Astrocyte of the spinal cord (primary cell): ENCODE measurements at places on chromosomes 6 and 20.
A peak's percentile ranks its signal among the peaks of the same experiment; 100 is the strongest.

DNA sequence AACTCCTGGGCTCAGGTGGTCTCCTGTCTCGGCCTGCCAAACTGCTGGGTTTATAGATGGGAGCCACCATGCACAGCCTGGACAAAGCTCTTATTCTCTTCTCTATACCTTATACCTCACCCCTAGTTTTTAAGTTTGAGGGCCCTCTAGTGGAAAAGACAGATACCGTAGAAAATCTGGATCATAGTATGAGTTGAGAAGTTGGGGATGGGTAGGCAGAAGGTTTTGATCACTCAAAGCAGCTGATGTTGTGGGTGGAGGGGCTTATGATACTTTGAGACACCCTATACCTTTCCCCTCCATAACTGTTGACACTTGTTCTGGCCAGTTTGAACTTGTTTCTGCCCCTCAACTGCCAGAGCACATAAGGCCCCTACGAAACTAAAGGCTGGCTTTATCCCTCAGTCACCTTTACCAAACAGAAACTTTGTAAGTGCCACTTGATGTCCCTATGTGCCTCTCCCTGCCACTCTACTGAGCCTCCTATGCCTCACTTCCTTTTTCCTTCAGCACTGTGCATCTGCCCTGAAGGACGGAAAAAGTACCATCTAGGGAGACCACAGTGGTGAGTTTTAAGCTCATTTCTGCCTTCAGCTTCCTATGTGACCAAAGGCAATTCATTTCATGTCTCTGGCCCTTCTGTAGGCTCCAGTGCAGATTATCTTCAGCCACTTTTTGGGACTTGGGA is 28.6 kb downstream of the RALY start:
- DNase-seq = no peak

DNA sequence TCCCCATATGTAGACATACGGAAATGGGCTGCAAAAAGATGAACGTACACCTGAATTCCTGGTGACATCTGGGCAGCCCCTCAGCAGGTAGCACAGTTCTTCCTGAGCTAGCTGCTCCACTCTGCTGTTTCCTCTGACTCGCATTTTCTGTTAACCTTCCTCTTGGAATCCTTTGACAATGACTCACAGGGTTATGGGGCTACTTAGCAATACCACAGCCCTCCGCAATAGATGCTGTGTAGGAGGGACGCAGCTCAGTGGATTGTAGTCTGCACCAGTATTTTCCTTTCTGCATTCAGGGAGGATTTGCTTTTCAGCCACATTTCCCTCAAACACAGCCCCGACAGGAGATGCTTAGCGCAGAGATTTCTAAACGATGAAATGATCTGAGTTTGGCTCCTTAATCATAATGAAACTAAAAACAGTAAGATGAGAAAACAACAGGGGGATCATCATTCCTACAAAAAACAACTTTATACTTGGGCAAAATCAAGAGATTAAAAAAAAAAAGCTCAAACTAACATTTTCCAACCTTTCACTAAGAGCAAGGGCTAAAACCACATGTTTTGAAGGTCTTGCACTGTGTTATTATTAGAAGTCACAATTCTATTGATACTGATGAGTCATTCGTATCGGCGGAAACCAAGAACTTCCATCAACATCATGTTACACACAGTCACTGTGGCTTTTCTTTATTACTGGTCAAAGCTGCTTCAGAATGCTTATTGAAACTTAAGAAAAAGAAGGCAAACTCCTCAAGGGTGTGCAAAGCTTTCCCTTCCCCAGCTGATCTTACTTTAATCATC is 12.2 kb downstream of the BACH2 start:
- DNase-seq = peak; percentile 94

GRCh38 chr6:82025271-82025670 is 222.3 kb downstream of the IBTK start:
- no peak for DNase-seq

GRCh38 chr6:11002176-11002575 is 41.9 kb downstream of the ELOVL2 start:
- DNase-seq = no peak

DNA sequence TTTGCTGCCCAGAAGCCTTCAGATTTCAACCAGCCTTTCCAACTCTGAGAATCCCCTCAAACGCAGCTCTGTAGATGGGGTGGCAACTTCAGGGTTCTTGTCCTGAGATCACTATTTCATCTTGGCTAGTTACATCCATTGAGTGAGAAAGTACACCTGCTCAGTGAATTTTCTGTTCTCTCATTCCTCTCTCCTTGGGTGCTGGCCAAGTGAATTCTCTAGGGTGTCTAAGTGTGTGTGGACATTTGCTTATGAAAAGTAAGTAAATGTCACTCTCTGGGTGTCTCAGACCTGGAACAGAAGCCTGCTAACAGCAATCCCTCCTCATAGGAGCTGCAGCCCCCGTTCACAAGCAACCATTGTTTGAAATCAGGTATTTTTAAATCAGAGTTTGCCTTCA is 3.8 kb downstream of the RIN2 start:
- DNase-seq = no peak

DNA sequence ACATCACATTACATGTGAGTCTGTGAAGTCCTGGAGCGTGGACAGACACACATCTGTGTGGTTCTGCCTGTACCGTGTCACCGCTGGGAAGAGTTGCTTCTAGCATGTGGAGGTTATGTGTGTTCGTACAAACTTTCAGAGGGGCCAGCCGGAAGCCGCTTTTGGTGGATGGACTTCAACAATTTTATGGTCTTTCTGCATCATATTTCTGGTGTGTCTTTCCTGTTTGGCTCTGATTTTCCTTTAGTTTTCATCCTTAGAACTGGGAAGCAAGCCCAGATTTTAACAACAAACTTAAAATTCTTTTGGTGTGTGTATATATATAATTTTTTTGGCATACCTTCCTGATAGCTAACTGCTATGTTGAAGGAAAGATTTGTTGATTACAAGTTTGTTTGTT is 71.2 kb downstream of the TIAM2 start:
- DNase-seq = no peak

DNA sequence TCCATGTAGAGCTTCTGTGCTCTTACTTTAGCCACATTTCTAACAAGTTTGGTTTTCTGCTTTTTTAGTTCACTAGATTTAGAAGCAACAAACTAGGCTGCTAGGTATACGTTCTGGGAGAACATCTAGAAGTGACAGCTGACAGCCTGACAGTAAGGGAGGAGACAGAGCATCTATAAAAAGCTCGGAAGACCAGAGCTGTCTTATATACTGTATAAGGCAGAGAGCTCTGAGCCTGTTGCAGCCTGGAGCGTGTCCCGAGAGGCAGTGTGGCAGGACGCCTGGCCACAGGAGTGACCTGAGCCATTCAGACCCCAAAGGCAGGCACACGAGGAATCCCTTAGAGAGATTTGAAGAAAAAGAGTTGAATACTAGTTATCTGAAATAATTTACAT is 24.6 kb downstream of the PPP1R14C start:
- DNase-seq = no peak

GRCh38 chr20:2840967-2841531 is 504 bp downstream of the VPS16 start:
- peak; percentile 66 for DNase-seq

DNA sequence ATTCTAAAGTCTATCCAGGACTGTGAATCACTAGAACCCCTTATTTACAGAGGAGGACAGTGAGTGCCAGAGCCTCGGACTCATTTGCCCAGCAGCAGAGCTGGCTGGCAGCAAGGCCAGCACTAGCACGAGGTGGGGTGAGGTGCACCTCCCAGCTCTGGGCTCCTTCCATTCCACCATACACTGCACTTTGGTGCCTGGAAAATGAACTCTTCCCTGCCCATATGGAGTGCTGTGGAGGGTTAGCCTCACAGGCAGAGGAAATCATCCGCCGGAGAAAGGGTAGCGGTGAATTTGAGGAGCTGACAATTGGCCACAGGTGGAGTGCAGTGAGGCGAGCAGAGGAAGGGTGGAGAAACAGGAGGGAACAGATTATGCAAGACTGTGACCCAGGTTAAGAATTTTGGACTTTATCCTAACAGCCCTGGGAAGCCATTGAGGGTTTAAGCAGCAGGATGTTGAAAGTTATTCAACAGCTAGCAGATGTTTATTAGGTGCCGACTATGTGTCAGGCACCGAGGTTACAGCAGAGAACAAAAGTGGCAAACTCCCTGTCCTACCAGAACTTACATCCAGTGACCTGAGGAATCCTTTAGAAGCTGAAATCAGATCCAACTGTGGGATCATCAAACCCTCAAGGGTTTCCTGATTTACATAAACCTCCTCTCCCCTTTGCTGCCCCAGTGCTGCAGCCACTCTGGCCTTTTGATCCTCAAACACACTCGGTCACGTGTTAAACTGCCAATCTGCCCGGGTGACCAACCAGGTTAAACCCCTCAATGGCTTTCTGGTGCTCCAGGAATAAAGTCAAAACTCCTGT is 6.2 kb downstream of the TRIM26 start:
- peak; percentile 13 for DNase-seq

DNA sequence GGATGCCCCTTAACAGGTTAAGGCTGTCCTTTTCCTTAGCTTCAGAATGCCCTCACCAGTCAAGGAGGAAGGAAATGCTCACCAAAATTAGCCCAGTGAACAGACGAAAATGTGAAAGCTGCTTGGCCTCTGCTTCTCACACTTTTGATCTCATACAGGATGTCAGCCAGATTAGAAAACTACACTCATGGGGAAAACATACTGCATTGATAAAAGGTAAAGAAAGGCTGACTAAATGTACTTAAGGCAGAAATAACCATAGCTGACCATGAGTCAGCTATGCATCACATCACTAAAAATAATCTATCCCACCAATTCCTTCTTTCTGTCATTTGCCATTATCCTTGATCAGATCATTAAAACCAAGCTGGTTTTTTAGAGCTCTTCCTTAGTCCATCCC is 198.4 kb upstream of the TENT5A start:
- peak; percentile 71 for DNase-seq

GRCh38 chr6:149033454-149033853 is 284.1 kb upstream of the TAB2 start:
- no peak for DNase-seq
